ENCODE measurements at places on chromosomes 13 and 19. TPM values are rescaled to one million over a fixed set of nuclear protein-coding genes. Genes with fewer than 3 reads are reported as not detected.

MBD3L3 gene
- total RNA-seq, result not detected

SERTM1 gene
- total RNA-seq, result not detected

S1PR4 gene
- total RNA-seq, result not detected

SLITRK1 gene
- total RNA-seq, result 0.12 TPM

RPL13A gene
- total RNA-seq, result 2,630 TPM

ITGBL1 gene
- 57.1 TPM for total RNA-seq

CGB3 gene
- not detected for total RNA-seq

DENND1C gene
- not detected for total RNA-seq

RFPL4AL1 gene
- not detected for total RNA-seq

DAND5 gene
- total RNA-seq, result not detected

RELB gene
- 7.2 TPM for total RNA-seq

PVR gene
- total RNA-seq, result 35.7 TPM

MAP3K10 gene
- 3.8 TPM for total RNA-seq

ZNF615 gene
- 16.6 TPM for total RNA-seq

CNN1 gene
- total RNA-seq, result 3.0 TPM

ZNF571 gene
- total RNA-seq, result 2.6 TPM

IGFL3 gene
- total RNA-seq, result not detected

SBSN gene
- not detected for total RNA-seq

ZNF226 gene
- 31.1 TPM for total RNA-seq

TNFSF11 gene
- 0.10 TPM for total RNA-seq

ACP7 gene
- not detected for total RNA-seq

PTPRH gene
- total RNA-seq, result 5.4 TPM

FCER2 gene
- not detected for total RNA-seq

RXFP2 gene
- 1.2 TPM for total RNA-seq

LSR gene
- 1.8 TPM for total RNA-seq

LMTK3 gene
- not detected for total RNA-seq

C19orf33 gene
- total RNA-seq, result not detected

KLF5 gene
- 4.1 TPM for total RNA-seq

RABAC1 gene
- 235 TPM for total RNA-seq

ZNF444 gene
- 5.0 TPM for total RNA-seq

FUT6 gene
- not detected for total RNA-seq

SIGLEC5 gene
- total RNA-seq, result not detected

LIPE gene
- 13.2 TPM for total RNA-seq

ZNF284 gene
- 3.5 TPM for total RNA-seq

CGB8 gene
- total RNA-seq, result not detected

ZNF439 gene
- 12.3 TPM for total RNA-seq

AKT1S1 gene
- total RNA-seq, result 15.3 TPM

Data from RPMI7951 (cell line).